ENCODE measurements at places on chromosomes 4 and X. TPM values are rescaled to one million over a fixed set of nuclear protein-coding genes. Genes with fewer than 3 reads are reported as not detected.

The ARX gene
- polyA plus RNA-seq: 1.4 TPM

The RASSF6 gene
- polyA plus RNA-seq: 18.2 TPM

The S100P gene
- polyA plus RNA-seq: 48.1 TPM

The HS3ST1 gene
- 1.1 TPM for polyA plus RNA-seq

The NALF2 gene
- 0.27 TPM for polyA plus RNA-seq

The TBX22 gene
- polyA plus RNA-seq: not detected

The EVC2 gene
- polyA plus RNA-seq: not detected

The TLL1 gene
- 1.6 TPM for polyA plus RNA-seq

The RBM46 gene
- polyA plus RNA-seq: not detected

The PCDH19 gene
- polyA plus RNA-seq: not detected

The HAUS3 gene
- polyA plus RNA-seq: 4.3 TPM

DNA sequence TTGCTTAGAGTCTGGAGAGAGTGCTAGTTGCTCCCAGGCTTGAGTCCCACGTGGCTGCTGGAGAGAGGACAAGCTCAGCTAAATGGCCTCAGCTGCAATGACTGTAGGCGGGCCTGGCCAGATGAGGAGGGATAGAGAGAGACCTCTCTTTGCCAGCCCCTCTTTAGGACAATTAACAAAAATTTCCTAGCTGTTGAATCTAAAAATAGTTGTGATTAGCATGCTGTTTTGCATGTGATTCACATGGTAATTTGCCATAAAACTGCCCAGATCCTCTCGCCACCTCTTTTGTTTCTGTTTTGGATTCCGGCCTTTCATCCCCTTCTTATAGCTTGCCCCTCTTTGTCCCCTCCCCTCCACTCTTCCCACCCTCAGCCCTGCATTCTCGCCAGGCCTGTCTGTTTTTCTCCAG is 28.9 kb upstream of the PRPS1 start:
- no peaks in the 10 kb centered on the region for H3K36me3 ChIP-seq
- H3K27me3 ChIP-seq: no peaks in the 10 kb centered on the region
- no peak overlapping the region for H3K4me3 ChIP-seq
- no peaks in the 10 kb centered on the region for H3K4me1 ChIP-seq
- no peak for DNase-seq

GRCh38 chrX:154650221-154650510 is 3.2 kb downstream of the CTAG2 start:
- H3K4me3 ChIP-seq: no peak overlapping the region
- H3K27ac ChIP-seq: no peak overlapping the region
- no peaks in the 10 kb centered on the region for H3K4me1 ChIP-seq
- no peaks in the 10 kb centered on the region for H3K27me3 ChIP-seq
- no peak for DNase-seq

DNA sequence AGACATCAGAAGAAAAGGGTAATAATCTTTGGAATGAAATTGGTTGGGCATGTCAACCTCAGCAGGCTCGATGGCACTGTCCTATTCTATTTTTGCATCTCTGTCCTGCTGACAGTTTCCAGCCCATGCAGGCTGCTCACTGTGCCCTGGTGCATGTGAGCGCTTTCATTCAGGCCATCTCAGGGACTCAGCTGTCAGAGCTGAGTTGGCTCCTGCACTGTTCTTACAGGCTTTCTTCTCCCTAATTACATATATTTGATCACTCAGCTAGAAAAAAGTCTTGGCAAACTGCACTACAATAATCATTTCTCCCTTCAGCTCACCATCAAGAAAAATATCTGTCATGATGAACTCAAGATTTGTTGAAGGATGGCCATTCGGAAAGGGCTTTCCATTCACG is 84.7 kb downstream of the RASL11B start:
- H3K27me3 ChIP-seq: no peaks in the 10 kb centered on the region
- no peak overlapping the region for H3K4me3 ChIP-seq
- no peak for DNase-seq
- no peaks in the 10 kb centered on the region for H3K4me1 ChIP-seq
- no peaks in the 10 kb centered on the region for H3K36me3 ChIP-seq

DNA sequence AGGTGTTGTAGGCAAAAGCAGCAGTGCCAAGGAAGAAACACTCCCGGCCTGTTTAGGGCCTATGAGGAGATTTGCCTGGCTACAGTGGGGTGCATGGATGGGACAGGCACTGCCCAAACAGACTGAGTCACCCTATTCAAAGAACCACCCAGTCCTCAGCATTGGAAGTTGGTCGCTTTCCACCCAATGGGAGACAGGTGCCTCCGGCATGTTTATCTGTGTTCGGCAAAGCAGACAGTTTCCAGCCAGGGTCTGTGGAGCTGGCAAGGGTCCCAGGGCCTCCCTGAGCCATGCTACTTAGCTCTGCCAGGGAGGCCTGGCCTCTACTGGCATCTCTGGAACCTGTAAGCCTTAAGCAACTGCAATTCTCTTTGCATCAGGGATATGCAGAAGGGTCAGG is 165.1 kb upstream of the ATP6AP2 start:
- H3K36me3 ChIP-seq: no peaks in the 10 kb centered on the region
- H3K27ac ChIP-seq: no peak overlapping the region
- no peak for DNase-seq
- no peak overlapping the region for H3K4me3 ChIP-seq

- no peak overlapping the region for H3K4me3 ChIP-seq
- no peak for DNase-seq
- H3K27me3 ChIP-seq: no peaks in the 10 kb centered on the region
- H3K27ac ChIP-seq: no peak overlapping the region
- no peaks in the 10 kb centered on the region for H3K36me3 ChIP-seq
Observed at GRCh38 chrX:78455901-78456300, 128.5 kb upstream of the CYSLTR1 start.

GRCh38 chrX:115650916-115651315 is 89.9 kb downstream of the PLS3 start:
- no peaks in the 10 kb centered on the region for H3K27me3 ChIP-seq
- H3K27ac ChIP-seq: no peak overlapping the region
- peak; percentile 11 for DNase-seq
- no peaks in the 10 kb centered on the region for H3K4me1 ChIP-seq
- peaks cover 3% of the 10 kb centered on the region for H3K36me3 ChIP-seq

- H3K36me3 ChIP-seq: no peaks in the 10 kb centered on the region
- no peak for DNase-seq
- no peak overlapping the region for H3K4me3 ChIP-seq
- no peak overlapping the region for H3K27ac ChIP-seq
- H3K4me1 ChIP-seq: no peaks in the 10 kb centered on the region
- no peaks in the 10 kb centered on the region for H3K27me3 ChIP-seq
Observed at GRCh38 chr4:13302876-13303275, 181.3 kb downstream of the RAB28 start.

- H3K36me3 ChIP-seq: no peaks in the 10 kb centered on the region
- H3K4me3 ChIP-seq: no peak overlapping the region
- H3K27me3 ChIP-seq: no peaks in the 10 kb centered on the region
- no peak for DNase-seq
Observed at GRCh38 chrX:46597771-46598170, 24.2 kb downstream of the CHST7 start.

DNA sequence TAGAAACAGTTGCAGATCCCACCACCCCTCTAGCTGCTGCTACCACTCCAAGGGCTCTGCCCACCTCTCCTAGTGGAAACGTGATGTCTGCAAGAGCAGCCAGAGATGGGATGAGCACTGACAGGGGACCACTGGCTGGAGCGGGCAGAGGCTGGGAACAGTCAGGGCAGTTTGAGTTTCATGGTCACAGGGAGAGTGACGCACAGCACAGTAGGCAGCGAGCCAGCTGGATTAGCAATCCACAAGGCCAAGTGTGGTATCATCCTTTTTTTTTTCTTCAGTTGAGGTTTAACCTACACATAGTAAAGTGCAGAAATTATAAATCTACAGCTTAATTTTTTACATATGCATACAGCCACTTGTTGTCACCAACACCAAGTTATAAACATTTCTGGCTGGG is 6.4 kb upstream of the SCML2 start:
- no peak overlapping the region for H3K4me3 ChIP-seq
- H3K27me3 ChIP-seq: no peaks in the 10 kb centered on the region
- no peak overlapping the region for H3K27ac ChIP-seq
- DNase-seq: no peak
- H3K36me3 ChIP-seq: no peaks in the 10 kb centered on the region

GRCh38 chr4:168361365-168362024 is 42.9 kb upstream of the DDX60 start:
- H3K36me3 ChIP-seq: peaks cover 4% of the 10 kb centered on the region
- H3K27ac ChIP-seq: no peak overlapping the region
- no peaks in the 10 kb centered on the region for H3K4me1 ChIP-seq
- no peaks in the 10 kb centered on the region for H3K27me3 ChIP-seq
- no peak overlapping the region for H3K4me3 ChIP-seq
- DNase-seq: no peak

GRCh38 chr4:1187182-1187581 is 14.8 kb upstream of the SPON2 start:
- H3K36me3 ChIP-seq: no peaks in the 10 kb centered on the region
- no peaks in the 10 kb centered on the region for H3K27me3 ChIP-seq
- no peaks in the 10 kb centered on the region for H3K4me1 ChIP-seq

DNA sequence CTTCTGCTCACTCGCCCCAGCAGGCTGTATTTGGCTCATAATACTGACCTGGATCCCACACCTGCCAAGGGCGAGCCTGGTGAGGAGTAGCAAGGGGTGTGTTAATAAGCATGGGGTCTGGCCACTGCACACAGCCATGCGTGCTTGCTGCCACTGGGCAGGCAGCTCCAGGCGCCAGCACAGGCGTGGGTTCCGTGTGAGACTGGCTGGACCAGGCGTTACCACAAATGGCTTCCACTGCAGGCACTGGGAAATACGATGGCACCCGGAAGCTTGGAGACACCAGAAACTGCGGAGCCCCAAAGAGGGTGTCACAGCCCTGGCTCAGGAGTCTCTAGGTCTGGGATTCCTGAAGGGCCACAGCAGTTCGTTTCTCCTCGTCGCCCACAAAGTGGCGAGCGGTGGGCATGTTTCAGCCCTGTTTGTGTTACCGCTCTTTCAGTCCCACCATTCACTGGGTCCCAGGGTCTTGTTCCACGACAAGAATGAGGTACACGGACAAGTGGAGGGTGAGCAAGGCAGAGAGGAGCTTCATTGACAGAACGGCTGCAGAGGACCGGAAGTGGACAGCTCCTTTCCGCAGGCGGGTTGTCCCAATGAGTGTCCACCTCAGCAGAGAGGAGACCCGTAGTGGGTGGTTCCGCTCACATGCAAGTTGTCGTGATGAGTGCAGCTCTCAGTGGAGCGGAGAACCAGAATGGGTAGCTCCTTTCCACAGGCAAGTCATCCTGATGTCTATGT is 428.9 kb downstream of the EPHA5 start:
- no peak overlapping the region for H3K27ac ChIP-seq
- no peaks in the 10 kb centered on the region for H3K4me1 ChIP-seq
- H3K27me3 ChIP-seq: no peaks in the 10 kb centered on the region
- no peaks in the 10 kb centered on the region for H3K36me3 ChIP-seq

GRCh38 chrX:19684311-19684710 is 169.0 kb upstream of the MAP3K15 start:
- H3K36me3 ChIP-seq: no peaks in the 10 kb centered on the region
- DNase-seq: no peak
- no peak overlapping the region for H3K4me3 ChIP-seq
- no peaks in the 10 kb centered on the region for H3K27me3 ChIP-seq

GRCh38 chr4:27861381-27861787 is 1000.7 kb downstream of the STIM2 start:
- no peak for DNase-seq
- no peaks in the 10 kb centered on the region for H3K36me3 ChIP-seq
- no peaks in the 10 kb centered on the region for H3K27me3 ChIP-seq
- no peak overlapping the region for H3K27ac ChIP-seq

DNA sequence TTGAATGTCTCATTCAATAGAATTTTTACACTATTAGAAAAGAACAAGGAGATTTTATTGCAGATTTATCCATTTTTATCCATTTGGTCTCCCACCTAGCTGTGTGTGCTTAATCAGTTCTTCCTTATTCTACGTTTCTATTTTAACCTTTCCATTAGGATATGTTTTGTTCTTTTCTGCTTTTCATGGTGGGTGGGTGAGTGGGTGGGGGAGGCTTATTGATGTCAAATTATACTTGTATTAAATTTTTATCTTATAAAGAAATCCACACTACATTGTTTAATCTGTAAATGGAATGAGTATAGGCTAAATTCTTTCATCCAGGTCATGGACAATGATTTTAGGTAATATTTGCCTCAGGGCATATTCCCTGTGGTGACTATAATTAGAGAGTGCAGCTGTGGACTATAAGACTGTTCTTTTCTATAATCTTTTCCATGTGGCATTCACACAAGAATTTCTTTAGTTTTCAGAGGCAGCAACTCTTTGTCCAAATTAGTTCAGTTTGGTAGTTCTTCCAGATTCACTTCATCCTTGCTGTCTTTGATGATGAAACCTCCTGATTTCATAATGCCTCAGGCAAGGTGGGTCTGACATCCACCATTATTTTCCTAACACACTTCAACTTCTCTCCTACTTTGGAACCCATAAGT is 2451.8 kb downstream of the PCDH7 start:
- H3K27me3 ChIP-seq: no peaks in the 10 kb centered on the region
- no peak overlapping the region for H3K4me3 ChIP-seq
- H3K36me3 ChIP-seq: no peaks in the 10 kb centered on the region
- H3K27ac ChIP-seq: no peak overlapping the region
- DNase-seq: no peak

DNA sequence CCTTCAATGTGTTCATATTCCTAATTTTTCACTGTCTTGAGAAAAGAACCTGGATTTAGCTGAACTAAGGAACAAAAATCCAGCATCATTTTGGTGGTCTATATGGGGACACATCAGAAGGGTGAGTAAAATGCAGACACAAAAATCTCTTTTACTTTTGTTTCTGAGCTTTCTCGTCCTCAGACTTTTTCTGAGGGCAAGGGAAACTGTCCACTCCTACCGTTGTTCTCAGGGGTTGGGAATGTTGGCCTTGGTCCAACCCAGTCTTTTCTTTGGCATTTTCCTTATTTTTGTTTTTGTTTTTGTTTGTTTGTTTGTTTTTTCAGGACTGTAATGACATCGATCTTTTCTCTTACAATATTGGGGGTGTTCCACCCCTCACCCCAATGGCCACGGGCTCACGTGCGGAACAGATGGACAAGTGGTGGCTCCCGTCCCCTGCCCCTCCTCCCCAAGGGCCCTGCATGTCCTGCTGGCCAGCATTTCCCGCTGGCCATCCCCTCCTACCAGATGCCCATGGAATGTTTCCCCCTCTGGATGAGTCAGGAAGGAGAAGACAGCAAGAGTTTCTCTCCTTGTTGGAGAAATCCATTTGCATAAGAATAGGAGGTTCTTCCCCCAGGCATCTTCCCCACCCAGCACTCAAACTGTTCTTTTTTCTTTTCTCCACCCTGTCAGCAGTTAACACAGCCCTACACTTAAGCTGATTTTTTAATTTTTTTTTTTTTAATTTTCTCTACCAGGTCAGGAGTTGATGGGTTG is 305.4 kb upstream of the NDST4 start:
- no peak overlapping the region for H3K27ac ChIP-seq
- H3K27me3 ChIP-seq: no peaks in the 10 kb centered on the region
- DNase-seq: no peak
- no peaks in the 10 kb centered on the region for H3K36me3 ChIP-seq

DNA sequence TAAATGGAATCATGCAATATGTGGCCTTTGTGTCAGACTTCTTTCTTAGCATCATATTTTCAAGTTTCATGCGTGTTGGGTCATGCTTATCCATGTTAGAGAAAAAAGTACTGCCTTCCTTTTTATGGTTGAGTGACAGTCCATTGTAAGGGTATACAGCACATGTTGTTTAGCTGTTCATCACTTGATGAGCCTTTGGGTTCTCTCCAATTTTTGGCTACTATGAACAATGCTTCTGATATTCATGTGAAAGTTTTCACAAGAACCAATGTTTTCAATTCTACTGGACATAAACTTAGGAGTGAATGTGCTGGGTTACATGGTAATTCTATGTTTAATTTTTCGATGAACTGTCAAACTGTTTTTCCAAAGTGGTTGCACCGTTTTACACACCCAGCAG is 28.1 kb upstream of the LNX1 start:
- no peaks in the 10 kb centered on the region for H3K36me3 ChIP-seq
- H3K4me1 ChIP-seq: no peaks in the 10 kb centered on the region
- H3K4me3 ChIP-seq: no peak overlapping the region
- no peak overlapping the region for H3K27ac ChIP-seq
- DNase-seq: no peak
- H3K27me3 ChIP-seq: no peaks in the 10 kb centered on the region

Measured in small intestine (tissue), 16 donors.